ENCODE measurements at places on chromosomes 1 and 21. TPM values are rescaled to one million over a fixed set of nuclear protein-coding genes. Genes with fewer than 3 reads are reported as not detected.

- DNase-seq, result no peak
Measured at GRCh38 chr1:181354865-181355264, 128.5 kb upstream of the CACNA1E start.

- no peak for DNase-seq
Measured at GRCh38 chr1:171984850-171985485, 143.7 kb downstream of the DNM3 start.

- DNase-seq, result no peak
Measured at GRCh38 chr1:212545941-212546635, 62.5 kb upstream of the ATF3 start.

DNA sequence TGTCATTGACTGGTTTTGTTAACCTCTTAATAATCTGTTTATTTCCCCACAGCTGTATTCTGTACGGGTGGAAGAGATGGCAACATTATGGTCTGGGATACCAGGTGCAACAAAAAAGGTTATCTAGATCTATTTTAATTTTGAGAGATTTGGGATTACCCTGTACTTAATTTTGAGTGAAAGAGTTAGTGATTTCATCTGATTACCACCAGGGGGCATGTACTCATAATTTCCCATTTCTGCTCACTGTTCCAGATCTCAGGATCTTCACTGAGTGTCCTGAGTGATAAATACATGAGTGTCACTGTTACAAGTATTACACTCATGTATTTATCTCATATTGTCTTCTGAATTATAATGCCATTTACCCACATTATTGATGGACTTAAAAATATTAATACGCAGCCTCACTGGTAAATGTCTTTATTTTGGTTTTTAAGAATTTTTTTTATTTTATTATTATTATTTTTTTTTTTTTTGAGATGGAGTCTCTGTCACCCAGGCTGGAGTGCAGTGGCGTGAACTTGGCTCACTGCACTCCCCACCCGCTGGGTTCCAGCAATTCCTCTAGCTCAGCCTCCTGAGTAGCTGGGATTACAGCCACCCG is 27.4 kb downstream of the DTL start:
- no peak for DNase-seq

DNA sequence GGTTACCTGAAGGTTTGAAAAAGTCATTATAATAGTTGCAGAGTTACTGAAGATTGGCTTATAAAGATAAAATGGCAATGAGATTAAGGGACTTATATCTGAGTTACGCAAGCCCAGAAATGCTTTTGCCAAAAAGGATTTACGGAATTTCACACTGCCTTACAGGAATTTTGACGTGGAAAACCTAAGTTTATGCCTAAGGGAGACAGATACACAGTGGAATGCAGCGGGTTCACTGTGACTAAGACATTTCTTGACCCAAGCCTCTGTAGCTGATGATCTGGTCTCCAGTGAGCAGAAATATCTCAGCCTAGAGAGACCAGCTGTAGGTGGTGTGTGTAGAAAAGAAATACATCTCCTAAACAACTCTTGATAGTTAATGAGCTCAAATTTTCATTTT is 10.1 kb upstream of the EXO1 start:
- DNase-seq, result no peak

- DNase-seq, result no peak
Measured at GRCh38 chr1:86515597-86515996, 31.3 kb upstream of the CLCA4 start.

Gene HIVEP3
- 3.7 TPM for total RNA-seq

Gene CNR2
- total RNA-seq, result not detected

Gene SYTL1
- total RNA-seq, result 37.2 TPM

Data from type B pancreatic cell (in vitro differentiated cells).